ENCODE measurements at places on chromosomes 6 and 20. TPM values are rescaled to one million over a fixed set of nuclear protein-coding genes. Genes with fewer than 3 reads are reported as not detected.

The ADTRP gene
- 1.0 TPM for total RNA-seq

The TOX2 gene
- under 0.01 TPM for total RNA-seq

The CCN6 gene
- not detected for total RNA-seq

The ZSCAN23 gene
- 5.4 TPM for total RNA-seq

The C2 gene
- total RNA-seq: 2.4 TPM

The MAD2L1BP gene
- total RNA-seq: 98.2 TPM

The SLC22A7 gene
- not detected for total RNA-seq

The ENPP5 gene
- total RNA-seq: 0.15 TPM

The SIRPD gene
- not detected for total RNA-seq

The TRIM40 gene
- total RNA-seq: not detected

The PLCB4 gene
- total RNA-seq: not detected

Data from melanocyte of skin (primary cell).